ENCODE measurements at places on chromosomes 3 and 15.

DNA sequence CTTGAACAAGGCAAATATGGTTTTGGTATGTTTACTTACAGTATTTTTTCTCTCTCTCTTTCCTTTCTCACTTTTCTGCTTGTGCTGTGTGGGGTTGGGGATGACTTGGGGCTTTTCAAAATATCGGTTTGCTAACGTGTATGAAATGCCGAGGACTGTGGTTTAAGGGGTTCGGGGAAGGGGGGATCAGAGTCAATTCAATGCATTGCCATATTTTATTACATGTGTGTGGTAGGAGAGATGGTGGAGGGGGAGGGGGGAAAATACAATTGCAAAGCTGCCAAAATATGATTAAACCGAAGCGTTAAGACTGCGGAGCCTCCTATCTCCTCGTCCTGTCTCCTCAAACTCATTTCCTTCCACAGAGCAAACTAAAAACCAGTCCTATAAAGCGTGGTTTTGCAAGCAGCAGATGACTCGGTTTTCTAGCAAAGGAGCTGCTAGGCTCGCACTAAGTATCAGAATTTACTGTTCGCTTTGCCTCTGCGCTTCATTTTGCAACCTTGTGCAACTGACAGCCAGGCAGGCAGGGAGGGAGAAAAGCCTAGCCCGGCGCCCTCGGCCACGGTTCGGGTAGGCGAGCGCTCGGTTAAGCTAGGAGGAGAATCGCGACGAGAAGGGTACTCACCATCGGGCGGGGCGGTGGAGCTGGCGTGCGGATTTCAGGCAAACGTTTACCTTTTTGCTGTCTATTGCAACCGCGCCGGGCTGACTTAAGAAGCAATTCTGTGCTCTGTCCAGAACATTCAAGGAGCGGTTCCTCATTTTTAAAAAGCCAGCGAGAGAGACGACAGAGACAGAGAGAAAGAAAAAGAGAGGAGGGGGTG lies 4.0 kb upstream of the NR2F2 start:
- DNase-seq, result no peak

DNA sequence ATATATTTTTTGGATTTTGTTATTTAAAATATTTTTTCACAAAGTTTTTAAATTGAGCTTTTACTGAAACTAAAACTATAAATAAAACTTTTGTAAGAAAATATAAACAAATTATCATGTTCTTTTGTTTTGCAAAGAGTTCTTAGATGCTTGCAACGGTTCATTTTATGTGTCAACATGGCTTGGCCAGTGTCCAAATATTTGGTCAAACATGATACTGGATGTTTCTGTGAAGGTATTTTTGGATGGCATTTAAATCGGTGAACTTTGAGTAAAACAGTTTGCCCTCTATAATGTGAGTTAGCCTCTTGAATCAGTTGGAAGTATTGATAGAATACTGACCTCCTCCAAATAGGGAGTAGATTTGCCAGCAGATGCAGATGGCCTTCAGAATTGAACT lies 612.6 kb upstream of the NECTIN3 start:
- no peak for DNase-seq

DNA sequence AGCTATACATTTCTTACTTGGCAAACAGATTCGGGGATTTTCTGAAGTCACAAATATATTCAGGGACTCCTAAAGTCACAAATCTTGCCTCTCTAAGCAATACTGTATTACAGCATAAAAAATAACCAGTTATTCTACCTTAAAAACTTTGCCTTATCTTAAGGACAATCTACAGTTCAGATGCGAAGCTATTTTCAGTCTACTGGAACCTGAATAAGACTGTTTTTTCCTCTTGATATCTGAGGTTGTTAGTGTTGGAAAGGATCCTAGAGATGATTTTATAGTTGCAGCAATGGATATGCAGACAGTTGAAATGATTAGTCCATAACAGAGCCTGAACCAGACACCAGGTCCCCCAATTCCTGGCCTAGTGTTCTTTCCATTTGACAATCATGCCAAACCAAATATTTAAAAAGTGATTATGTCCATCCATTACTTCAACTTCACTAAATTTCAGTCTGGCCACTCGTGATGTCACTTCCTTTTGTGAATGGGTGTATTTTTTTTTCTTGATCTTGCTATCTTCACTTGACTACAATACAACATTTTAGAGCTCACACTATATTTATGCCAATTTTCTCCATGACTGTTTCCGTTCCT lies 1.8 kb downstream of the HDGFL3 start:
- no peak for DNase-seq

DNA sequence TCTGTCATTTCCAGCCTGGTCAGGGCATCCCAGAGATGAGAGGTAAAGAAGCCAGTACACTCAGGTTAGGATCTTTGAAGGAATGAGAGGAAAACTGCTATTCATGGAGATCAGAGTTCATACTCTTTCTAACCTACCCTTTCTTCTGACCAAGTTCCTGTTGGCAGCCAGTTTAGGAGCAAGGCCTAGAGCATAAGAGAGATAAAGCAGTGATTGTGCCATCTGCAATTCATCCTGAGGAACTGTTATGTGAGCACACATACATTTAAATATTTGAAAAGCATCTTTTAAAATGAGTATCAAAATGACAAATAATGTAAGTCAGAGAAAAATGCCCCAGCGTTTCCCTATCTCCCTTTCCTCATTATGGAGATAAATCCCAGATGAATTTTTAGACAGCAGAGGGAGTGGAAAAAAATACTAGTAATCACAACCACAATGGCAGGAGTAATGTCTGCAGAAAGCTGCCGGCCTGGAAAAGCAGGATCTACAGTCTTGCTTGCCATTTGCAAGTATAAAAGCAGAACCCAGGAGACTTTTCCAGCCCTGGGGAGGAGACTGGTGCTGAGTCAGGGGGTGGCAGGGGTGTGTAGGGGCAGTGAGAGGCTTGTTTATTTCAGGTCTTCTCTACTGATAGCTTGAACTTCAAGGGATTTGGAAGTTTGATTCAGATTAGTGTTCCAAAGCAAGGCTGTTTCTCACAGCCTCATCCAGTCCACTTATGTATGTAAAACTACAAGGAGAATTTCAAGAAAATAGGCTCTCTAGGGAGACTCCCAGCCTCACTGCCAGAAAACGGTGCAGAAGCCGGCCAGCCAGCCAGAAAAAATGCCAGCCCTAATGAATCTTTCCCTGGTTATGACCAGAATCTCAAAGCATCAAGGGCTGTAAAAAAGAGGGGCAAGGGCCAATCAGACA lies 1052.4 kb downstream of the TUSC7 start:
- no peak for DNase-seq

DNA sequence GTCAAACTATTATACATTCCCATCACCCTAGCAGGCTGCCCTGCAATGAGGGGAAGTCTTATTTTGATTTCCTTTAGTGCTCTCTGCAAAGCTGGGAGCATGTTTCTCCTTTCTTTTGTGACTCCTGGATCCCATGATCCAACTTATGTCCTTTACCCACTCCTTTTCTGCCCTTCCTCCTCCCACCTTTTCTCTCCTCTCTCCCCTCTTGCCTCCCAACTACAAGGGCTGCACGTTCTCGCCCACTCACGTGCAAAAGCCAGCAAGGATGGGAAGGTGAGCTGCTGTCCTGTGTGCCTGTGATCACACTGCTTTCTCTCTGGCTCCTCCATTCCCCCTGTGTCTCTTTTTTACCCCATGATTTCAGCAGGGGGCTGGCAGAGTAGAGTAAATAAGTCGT lies 6.1 kb downstream of the VIPR1 start:
- no peak for DNase-seq

DNA sequence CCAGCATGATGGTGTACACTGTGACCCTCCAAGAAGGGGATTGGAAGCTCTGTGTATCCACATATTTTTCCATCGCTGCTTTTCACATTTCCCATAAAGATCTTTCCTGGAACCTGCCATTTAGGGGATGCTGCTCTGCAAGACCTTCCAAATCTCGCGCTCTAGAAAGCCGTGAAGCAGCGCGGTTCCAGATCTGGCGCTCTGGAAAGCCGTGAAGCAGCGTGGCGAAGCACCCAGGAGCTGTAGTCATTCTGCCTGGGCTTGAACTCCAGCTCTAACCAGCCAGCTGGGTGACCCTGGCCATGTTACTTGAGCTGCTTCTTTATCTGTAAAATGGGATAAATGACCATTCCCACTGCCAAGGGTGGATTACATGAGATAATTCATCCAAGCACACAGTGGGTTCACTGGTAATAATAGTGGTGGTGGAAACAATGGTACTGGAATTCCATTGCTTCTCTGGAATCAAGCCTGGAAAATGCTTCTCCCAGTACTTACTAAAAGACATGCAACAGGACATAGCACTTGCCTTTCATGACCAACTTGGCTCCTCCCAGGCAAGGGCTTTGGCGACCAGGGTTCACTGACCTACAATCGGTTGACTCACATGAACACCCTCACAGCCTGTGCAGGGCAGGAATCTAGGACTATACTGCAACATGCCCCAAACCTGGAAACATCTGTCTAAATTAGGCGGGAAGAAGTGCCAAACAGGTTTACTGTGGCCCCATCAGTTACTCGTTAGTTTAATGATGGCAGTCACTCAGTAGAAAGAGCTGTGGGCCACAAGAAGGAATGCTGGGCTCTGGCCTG lies 70.7 kb downstream of the XXYLT1 start:
- DNase-seq, result no peak

- DNase-seq, result no peak
These were observed 149.6 kb downstream of the RORA start for GRCh38 chr15:61079529-61079928.

DNA sequence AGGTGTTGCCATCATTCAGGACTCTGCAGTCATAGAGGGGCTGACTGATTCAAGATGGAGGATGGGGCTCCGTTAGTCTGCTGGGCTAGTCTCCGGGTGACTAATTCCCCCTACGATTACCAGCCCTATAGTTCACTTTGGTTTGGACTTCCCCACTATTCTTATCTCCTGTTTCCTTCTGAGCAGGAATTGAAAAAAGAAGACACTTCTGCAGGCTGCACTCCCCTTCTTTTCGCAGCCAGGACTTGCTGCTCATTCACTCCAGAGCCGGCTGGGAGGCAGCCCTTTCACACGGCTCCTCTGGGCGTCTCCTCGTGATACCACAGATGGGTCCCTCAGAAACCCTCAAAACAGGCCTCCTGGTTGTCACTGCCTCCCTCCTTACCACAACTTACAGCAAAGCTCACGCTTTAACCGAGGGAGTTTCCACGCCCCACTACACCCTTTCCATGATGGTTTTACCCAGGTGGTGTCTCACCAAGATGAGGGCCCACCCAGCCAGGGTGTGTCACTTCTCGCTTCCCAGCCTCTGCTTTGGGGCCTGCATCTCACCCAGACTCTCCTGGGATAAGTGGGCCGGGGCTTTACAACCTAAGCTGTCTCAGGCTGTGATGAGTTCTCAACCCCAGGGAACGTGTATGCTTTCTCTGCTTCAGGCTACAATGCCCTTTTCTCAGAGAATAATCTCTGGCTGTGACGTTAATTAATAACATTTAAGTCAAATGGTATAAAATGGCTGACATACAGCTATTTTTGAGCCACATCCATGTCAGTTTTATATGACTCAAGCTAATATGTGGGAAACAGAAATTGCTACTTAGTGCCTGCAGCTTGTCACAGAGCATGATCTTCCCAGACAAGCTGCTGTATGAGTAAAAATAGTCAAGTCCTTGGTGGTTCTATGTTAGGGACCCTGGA lies 11.9 kb downstream of the CX3CR1 start:
- peak; percentile 39 for DNase-seq

DNA sequence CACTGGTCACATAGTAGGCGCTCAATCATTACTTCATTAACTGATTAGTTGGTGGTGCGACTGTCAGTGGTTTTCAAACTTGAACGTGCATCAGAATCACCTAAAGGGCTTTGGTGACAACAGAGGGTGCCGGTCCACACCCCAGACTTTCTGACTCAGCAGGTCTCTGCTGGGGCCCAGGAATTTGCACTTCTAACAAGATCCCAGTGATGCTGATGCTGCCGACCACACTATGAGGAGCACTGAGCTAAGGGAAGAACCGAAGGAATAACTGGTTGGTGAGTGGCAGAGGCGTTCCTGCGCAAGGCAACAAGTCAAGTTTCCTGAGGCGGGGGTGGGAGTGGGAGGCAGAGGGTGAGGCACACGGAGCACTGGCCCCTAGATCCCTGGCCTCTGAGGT lies 18.8 kb downstream of the HAPLN3 start:
- no peak for DNase-seq

- no peak for DNase-seq
These were observed 85.2 kb upstream of the KCNAB1 start for GRCh38 chr3:156035158-156035557.
